Stimulated activated CD4-positive, alpha-beta T cell treated with anti-CD3 and anti-CD28 coated beads, Interleukin-2, amount 100 ng/mL, for 4 hours (primary cell): ENCODE measurements at places on chromosomes 2 and 18.

DNA sequence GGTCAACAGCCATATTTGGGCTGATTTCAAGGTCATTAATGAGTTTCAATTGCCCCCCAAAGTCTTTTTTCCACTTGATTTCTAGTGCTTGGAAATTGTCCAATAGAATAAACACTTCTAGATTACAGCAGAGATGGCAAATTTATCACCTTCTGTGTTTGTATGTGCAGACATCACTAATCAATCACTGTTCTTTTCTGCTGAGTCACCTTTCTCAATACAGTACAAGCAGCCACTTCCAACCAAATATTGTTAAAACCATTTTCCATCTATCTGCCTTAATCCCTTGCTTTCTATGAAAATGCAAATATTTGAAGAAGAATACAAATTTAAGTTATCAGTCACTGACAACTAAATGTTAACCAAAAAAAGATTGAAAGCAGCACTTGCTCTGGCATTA, 40.2 kb upstream of the ZNF521 start:
- no peak for DNase-seq

DNA sequence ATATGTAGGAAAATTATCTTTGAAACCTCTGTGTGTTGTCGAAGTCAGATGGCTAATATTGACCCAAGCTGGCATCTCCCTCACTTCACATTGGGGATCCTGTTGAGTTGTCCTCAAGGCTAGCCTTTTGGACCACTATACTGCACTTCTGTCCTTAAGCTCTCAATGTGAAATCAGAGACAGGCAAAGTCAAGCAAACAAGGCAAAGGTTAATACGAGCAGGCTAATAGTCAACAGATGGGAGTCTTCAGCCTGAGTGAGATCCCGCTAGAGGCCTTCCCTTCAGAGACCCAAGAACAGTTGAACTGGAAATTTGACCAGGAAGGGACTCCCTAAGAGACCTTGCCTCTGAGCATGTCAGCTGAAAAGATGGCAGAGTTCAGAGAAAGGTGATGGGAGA, 475.4 kb downstream of the PARD3B start:
- DNase-seq = no peak

- DNase-seq = no peak
These were observed 84.1 kb downstream of the INO80D start for GRCh38 chr2:206001912-206002311.

DNA sequence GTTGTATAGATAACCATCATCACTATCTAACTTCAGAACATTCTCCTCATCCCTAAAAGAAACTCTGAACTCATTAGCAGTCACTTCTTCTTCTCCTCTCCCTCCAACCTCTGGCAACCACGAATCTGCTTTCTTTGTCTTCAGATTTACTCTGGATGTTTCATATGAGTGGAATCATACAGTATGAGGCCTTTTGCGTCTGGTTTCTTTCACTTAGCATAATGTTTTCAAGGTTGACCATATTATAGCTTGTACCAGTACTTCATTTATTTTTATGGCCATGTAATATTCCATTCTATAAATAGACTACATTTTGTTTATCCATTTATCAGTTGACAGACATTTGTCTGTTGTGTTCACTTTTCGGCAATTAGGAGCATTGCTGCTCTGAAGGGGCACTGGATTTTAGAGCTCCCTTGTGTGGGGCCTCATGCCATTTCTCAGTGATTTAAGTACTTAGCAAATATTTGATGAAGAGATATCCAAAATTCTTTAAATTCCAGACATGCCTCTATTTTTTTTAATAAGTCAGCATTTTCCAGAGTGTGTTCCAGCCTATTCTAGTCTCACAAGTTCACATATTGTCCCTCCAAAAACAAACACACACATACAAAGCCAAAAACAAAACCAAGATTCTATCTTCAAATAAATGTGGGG, 22.5 kb upstream of the MAP3K20 start:
- DNase-seq = no peak

GRCh38 chr18:11785444-11786055, 65.7 kb upstream of the CHMP1B start:
- peak; percentile 21 for DNase-seq

DNA sequence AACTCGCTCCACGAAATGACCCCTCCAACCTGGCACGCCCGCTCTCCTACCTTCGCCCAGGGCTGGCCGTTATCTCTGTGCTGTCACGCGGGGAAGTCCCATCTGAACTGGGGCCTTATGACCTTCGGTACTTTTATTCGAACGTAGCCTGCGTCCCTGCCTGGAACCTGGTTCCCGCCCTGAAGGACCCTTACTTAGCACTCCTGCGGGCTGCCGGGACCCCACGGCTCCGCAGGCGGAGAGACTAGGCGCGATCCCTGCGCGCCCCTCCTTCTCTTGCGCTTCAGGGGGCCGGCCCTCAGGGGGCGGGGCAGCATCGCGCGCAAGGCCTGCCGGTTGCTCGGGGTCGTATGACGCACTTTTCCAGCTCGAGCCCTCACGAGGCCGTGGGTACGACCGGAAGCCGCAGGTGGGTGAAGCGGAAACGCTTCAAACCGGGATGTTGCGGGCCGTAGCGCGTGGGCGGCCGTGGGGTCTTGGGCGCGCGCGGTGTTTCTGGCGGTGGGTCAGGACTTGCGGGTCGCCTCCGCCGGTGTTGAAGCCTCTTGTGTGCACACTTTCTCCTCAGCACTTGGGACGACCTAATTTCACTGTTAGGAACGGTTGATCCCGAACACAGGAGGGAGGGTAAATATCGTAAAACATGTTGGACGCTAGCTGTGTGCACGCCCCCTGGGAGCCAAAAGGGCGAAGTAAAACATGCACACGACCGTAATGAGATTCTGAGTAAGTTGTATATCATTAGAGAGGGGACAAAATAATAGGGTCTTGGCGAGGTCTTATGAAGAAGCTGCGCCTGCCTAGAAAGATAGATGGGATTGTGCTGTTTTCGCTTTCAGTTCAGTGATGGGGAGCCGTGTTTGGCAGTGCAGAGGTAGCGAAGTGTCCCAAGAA, at the start of the genes LIPT1 and TSGA10:
Gene LIPT1 (plus strand): TSS at position 325 of the 894 bp plus-strand sequence. CDS start 6,991 bp downstream, outside the sequence.
Gene TSGA10 (minus strand): TSS at position 300 of the 894 bp plus-strand sequence. CDS start 45,503 bp downstream, outside the sequence.
- DNase-seq = peak; percentile 90
